ENCODE measurements at places on chromosomes 7 and 10.

DNA sequence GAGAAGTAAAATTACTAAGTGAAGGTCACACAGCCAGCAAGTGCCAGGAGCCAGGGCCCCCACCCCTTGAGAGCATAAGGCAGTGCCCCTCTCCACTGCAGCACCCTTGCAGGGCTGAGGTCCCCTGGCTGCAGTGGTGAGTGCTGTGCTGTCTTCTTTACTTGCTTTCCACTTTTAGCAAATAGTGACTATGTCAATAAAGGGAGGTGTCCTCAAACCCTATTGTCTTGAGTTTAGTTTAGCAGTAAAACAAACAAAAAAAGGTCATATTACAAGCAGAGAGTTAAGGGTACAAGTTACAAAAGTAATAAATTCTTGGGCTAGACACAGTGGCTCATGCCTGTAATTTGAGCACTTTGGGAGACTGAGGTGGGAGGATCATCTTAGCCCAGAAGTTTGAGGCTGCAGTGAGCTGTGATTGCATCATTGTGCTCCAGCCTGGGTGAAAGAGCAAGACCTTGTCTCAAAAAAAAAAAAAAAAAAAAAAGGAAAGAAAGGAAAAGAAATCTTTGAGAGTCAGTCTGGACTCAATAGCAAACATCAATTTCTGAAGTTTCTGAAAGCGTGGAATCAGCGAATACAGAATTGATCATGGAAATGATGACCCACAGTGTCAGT, 39.0 kb upstream of the KIF5B start:
- DNase-seq: no peak

DNA sequence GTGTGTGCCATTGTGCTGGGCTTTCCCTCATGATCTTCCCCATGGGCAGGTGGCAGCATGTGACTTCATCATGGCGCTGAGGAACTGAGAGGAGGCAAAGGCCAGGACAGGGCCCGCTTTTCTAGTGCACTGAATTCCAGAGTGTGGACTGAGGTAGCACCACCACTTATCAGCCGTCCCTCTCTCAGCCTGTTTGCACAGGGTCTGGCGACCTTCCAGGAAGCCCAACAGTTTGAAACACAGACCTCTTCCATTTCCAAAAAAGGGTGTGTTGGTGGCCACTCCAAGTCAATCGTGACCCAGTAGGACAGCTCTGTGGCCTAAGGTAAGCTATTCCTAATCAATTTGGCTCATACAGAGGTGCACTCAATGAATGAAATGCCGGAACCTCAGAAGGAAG, 4.4 kb downstream of the DNAJC30 start:
- DNase-seq: no peak

- DNase-seq: no peak
Measured at GRCh38 chr10:4708123-4708759, 117.8 kb upstream of the AKR1E2 start.

GRCh38 chr10:16847644-16848043, 30.4 kb upstream of the RSU1 start:
- DNase-seq: no peak

DNA sequence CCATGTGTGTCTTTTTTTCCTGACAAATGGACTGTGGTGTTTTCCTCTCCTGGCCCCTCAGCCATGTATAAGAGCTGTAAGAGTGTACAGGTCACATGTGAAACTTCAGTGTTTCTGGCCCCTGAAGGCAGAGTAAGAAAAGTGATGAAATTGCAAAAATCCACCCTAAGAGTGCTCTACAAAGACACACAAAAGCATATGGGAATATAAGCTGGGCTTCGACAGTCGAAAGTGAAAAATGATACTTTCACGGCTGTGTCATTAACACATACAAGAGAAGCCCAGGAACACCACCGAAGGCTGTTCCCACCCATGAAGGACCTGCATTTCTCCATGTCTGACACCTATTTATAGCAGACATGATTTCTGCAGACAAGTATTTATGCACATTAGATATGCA, 192.2 kb downstream of the PARD3 start:
- DNase-seq: no peak

GRCh38 chr10:63717027-63717715, 196.0 kb downstream of the REEP3 start:
- no peak for DNase-seq

GRCh38 chr10:70368774-70369482, 13.5 kb downstream of the LRRC20 start:
- DNase-seq: no peak

- no peak for DNase-seq
Measured at GRCh38 chr10:76866841-76867586, 770.6 kb downstream of the KCNMA1 start.

- DNase-seq: no peak
Measured at GRCh38 chr7:70325509-70326101, 727.3 kb downstream of the AUTS2 start.

GRCh38 chr7:158613481-158613880, 25.9 kb upstream of the PTPRN2 start:
- no peak for DNase-seq

DNA sequence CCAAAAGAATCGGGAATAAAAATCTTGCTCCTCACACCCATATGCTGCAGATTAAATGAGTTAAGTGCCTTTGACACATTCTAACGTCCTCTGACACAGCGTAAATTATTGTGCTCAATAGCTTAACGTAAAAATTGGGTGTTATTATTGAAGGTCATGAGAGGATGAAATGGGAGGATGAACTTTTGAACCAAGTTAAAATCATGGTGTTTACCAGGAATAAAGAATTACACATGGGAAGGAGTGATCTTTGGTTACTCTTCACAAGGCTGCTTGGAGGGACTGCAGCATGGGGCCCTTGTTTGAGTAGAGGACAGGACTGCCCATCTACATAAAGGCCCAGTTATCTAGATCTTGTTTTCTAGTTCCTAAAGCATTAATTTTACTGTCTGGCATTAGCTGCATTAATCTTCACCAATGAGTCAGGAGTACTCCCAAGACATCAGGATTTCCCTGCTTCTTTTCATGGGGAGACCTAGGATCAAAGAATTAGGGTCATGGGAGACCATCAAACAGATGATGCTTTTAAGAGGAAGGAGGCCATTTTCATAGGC, 84.9 kb upstream of the PRR15 start:
- no peak for DNase-seq

GRCh38 chr10:68075550-68076004, 494 bp upstream of the HERC4 start:
- DNase-seq: no peak

- DNase-seq: no peak
Measured at GRCh38 chr7:88183051-88183450, 36.8 kb downstream of the SRI start.

DNA sequence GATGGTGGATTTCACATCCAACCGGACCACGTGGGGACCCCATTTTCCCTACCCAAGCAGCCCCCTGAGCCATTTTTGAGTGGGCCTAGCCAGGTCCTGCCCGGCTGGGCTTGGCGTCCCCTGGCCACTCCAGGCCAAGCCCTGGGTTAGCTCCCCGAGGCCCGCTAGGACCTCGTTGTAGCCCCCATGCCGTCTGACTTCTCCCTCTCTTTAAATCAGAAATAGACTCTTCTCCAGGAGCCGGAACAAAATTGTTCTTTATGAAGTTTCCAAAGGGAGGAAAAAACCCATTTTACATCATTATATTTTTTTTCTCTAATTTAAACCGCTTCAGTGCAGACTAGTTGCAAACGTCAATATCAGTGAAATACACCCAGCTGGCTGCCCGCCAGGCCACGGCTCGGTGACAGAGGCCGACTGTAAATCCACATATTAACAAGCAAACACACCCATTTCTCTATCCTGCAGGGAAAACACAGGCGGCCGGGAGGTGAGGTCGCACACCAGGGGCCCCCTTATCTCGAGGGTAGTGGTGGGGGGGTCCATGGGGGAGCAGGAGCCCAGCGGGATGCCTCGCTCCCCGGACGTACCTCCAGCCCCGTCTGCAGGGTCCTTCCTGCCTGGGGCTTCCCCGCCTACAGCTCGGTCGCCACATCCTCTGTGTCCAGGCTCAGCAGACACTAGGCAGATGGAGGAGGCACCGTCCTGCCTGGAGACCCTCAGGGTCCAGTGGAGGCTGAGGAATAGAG, 72.7 kb downstream of the ELFN1 start:
- peak; percentile 10 for DNase-seq

DNA sequence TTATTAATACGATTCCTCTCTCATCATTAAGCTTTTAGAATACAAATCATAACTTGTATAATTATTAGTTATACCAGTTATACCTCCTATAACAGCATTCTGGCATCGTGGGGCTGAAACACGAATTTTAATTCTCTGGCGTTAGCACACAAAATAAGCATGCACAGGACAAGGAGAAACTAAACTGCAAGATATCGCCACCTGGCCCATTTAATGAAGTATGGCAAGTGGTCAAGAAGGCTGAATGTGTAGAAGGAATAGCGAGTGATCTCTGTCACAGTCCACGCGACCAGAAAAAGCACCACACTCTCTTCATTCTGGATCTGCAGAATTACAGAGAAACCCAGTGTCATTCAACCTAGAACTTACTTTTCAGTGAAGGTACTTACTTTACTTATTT, 18.1 kb downstream of the HACD1 start:
- DNase-seq: no peak

DNA sequence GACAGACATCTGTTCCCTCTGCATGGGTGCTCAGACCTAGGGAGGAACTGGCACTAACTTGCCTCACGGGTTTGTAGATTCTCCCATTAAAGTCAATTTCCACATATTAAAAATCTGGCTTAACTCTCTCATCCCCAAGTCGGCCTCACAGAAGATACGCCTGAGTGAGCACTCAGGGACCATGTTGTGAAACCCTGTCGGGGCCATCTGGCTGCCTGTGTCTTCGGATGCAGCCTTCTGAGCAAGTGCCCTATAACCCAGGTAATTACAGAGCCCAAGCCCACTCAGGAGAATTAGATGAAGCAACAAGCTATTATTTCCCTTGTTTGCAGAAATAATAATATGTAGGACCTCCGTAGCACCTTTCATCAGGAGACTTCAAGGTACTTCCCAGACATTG, 219.3 kb upstream of the GLI3 start:
- no peak for DNase-seq

DNA sequence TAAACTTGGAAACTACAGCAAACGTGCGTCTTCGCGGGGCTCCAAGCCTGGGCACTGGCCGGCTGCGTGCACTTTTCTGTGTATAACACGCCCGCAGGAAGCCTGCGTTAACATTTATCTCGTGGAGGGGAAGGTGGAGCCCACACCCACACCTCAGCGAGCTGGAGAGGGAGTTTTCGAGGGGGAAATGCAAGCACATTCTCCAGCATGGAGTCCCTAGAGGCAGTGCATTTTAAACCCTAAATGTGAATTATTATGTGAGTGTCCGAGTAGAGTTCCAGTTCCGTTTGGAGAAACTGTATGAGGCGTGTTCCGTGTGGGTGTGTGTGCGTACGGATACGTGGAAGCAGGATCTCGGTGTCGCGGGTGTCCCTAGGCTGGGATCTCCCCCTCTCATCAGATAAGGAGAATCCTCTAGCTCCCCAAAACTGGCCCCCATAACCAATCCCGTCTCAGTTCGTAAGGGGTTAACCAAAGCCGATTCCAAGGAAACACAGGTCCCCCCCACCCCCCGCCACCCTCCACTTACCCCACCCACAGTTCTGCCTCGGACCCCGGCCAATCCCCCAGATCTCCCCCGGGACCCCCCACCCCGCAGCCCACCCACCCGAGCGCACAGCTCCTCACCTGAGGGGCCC, 403 bp downstream of the CDK6 start:
- no peak for DNase-seq

DNA sequence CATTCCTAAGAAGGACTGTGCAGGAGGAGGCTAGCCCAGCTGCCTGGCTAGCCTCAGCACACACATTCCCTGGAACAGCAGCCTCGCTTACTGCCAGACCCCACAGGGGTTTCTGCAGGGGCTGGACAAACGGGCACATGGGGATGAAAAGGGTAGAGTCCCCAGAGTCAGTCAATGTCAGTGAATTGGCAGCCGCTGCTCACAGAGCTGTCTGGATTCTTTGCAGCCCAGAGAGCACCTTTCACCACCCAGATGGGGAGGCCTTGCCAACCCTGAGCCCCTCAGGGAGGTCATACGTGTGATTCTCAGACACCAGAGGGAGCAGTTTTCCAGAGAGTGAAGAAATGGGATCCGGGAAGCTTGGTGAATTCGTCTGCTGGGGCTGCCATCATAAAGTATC, 143.3 kb downstream of the KCNMA1 start:
- DNase-seq: no peak

- no peak for DNase-seq
Measured at GRCh38 chr7:144004703-144005102, 4.6 kb downstream of the OR6B1 start.

GRCh38 chr7:35700865-35701264, 5.9 kb upstream of the HERPUD2 start:
- DNase-seq: no peak

DNA sequence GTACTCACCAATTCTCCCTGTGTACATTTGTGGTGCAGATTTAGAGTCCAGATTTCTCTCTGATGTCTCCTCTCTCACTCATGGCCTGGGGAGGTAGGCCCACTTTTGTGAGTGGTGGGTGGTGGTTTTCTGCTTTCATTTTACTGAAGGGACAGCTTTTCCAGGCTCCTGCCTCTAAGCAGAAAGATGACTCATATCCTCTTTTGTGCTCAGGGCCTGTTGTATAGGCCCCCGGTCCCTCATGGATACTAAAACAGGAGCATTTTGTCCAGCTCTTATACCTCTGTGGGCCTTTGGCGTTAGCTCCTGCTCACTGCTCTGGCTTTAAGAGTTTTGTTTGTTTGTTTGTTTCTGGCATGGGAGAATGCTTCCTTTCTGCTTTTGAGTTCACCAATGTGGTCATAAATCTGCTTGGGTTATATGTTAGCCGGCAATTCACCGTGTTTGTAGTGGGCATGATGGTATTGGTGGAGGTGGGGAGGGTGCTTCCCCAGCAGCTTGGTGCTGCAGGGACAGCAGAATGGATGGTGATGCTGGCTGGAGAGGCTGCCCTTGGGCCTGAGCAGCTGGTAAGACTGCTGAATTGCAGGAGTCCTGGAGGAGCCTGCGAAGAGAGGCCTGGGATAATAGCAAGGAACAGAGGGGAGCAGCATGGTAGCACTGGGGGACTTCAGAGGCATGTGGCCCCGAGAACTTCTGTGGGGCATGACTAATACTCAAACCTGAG, 468.7 kb downstream of the RPS24 start:
- no peak for DNase-seq

DNA sequence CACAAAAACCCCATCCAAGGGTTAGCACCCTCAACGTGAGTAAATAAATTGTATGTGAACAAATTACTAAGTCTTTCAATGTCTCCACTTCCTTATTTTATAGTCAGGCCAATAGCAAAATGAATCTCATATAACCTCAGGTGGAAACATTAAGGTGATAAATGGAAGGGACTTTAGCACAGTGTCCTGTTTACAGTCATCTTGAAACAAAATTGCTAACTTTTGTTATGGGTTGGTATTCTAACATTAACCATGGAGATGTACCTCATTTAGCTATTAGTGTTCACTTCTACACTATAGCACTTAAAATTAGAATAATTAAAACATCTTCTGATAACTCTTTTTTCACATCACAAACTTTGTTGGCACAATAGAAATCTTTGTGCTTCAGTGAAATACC, 255.8 kb upstream of the CNTNAP2 start:
- no peak for DNase-seq

- DNase-seq: no peak
Measured at GRCh38 chr7:83751217-83751616, 102.3 kb upstream of the SEMA3E start.

GRCh38 chr7:32639122-32639521, 143.8 kb downstream of the AVL9 start:
- no peak for DNase-seq

GRCh38 chr10:79552143-79552542, 8.1 kb downstream of the SFTPA2 start:
- no peak for DNase-seq
